ENCODE measurements at places on chromosomes 1 and 21. TPM values are rescaled to one million over a fixed set of nuclear protein-coding genes. Genes with fewer than 3 reads are reported as not detected.

DNA sequence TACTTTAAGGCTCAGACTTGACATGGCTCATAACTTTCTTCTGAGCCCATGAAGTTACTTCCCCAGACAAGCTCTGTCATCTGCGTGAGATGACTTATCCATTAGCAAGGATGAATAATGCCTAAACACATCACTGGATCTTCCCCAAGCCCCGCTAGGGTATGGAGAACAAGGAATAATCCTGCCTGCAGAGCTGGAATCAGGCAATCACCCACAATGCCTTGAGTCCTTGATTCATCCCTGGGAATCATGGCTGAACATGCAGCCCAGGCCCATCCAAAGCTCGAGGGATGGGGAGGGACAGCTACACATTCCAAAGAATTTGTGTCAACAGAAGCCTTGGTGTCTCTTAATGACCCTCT lies 131.7 kb downstream of the PSMG1 start:
- DNase-seq: peak; percentile 37

DNA sequence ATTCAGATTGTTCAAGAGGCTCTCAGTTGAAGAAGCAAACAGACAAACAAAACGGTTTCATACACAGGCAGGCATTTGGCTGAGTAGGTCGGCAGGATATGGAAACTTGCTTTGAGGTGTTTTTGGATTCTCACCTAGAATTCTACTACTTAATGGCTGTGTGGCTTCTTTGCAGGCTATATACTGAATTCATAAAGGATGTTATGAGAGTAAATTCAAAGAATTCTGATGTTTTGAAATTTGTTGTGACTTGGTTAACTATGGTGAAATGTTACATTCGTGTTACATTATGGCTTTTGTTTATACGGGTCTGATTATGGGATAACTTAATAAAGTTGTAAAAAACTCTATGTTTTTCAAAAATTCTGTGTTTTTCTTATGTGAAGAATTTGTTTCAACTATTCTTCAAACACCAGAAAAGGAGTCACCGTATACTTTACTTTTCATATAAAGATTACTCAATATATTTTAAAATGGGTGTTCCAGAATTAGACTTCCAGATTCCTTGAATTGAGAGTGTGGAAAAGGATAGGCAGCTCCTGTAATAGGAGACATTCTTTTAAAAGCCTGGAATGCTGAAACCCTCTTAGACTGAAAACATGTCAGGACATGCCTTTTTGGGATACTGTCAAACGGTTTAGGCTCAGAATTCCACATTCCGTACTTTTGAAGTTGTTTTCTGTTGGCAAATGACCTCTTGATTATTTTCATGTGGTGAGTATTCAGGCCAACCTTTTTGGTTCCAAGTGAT lies 8.2 kb upstream of the IRF2BP2 start:
- DNase-seq: peak; percentile 91

DNA sequence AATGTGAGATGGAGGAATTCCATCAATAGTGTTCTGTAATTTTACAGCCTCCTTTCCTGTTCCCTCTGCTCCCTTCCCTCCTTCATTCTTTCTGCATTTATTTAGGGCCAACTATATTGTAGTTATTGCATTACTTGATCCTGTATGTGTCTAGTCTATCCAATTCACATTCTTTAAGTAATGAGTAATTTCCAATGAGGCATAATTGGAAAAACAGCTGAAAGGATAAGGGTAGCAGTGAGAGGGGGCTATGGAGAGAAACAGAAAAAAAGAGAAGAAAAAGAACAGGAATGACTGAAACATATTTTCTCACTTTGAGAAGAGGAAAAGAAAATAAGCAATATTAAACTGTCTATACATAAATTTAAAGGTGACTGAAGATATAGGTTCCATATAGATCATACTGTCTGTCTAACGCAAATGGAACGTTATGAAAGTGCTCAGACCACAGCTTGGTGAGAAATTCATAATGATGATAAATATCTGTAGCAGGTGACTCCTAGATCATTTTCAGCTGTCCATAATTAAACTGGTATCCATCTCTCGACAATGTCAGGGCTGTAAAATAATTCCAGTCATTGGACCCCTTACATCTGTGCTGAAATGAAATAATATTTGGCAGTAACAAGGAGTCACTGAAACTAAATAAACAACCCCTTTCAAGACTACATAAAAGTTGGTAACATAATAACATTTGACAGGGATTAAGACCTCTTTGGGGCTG lies 61.8 kb downstream of the SPAG17 start:
- DNase-seq: no peak

GRCh38 chr1:98490099-98490498 lies 171.4 kb upstream of the SNX7 start:
- DNase-seq: no peak

DNA sequence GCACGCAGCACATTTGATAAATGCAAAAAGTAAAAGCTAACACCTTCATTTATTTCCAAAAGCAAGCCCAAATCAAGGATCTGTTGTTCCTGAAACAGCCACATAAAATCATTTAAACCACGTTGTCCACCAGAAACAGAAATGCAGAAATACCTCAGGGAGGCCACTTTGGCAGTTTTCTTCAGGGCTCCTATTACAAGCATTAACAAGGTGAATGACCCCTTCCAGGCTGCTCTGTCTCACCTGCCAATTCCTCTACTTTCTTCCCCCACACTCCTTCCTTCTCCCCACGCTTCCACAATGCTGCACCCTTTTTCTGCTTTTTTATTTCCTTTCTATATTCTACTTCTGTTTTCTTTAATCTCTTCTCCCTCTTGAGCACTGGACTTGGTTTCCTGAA lies 55.0 kb upstream of the PTGFRN start:
- DNase-seq: no peak

GRCh38 chr21:33238146-33238545 lies 8.4 kb downstream of the IFNAR2 start:
- DNase-seq: no peak

GRCh38 chr1:41469706-41470105 lies 14.8 kb downstream of the EDN2 start:
- DNase-seq: no peak

DNA sequence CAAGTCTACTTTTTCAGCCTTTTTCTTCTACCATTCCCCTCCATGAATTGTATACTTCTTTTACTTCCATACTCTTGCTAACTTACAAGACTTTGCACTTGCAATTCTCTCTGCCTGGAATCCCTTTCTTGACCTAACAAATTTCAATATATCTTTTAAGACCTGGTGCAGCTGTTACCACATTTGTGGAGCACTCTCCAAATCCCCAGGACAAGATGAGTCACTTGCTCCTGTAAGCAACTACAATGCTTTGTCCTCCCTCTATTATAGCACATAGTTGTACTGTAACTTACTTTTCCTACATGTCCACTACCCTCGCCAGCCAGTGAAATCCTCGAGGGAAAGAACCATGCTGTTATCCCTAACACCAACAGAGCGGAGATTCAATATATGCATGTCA lies 43.1 kb downstream of the WARS2 start:
- peak; percentile 67 for DNase-seq

DNA sequence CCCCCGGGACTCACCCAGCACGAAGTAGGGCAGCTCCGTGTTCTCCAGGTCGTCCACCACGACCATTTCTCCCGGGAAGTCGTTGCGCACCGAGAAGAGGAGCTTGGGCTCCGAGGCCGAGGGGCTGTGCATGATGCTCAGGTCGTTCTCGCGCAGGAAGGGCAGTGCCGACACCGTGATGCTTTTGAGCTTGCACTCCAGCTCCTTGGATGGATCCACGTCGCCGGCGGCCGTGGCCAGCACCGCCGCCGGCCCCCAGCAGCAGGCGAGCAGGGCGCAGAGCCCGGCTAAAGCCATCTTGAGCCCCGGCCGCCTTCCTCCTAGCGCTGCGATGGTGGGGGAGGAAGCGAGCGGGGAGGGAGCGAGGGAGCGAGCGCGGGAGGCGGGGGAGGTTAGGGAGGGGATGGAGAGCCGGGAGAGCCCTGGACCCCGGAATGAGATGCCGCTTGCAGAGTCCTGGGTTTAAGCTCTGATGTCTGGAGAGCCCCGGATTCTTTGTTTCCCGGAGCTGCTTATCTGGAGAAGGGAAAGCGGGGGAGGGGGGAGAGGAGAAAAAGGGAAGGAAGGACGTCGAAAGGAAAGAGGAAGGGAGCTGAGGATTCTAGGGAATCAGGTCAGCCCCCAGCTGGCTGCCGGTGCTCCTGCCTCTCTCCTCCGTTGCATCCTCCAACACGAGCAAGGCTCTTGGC lies at the start of gene ASTN1:
Gene ASTN1, minus strand, starts transcription at position 333 of the 689 bp plus-strand sequence. Its CDS starts 36 bp downstream, at position 297.
- DNase-seq: no peak

DNA sequence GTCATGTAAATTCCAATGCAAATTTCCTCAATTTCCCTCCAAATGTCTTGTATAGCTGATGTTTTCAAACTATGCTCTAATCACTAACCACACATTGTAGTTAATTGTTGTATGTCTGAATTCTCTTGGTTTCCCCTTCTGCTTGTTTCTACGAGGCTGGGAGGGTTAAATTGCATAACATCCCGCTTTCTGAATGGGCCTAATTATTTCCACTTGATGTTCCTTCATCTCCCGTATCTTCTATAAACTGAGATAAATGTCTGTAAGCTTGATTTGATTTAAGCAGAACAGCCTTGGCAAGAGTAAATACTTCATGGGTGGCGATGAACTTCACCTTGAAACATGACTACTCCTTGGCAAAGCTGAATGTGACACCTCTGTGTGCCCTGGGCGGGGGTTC lies 72.2 kb downstream of the SERINC2 start:
- DNase-seq: no peak

DNA sequence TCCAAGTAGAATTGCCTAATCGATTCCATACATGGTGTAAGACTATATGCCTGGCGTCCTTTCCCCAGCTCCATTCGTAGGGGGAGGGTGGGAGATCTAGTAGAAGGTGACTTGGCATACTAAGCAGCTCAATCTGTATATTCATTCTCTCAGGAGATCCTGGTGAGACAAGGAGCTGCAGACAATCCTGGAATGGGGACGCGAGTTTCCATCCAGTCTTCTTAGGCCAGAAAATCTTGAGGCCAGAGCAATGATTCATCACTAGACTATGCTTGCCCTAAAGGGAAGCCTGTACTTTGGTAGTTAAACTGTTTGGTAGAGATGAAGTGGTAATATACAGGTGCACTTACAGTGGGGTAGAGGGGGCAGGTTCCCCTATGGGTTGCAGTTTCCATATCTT lies 468.7 kb downstream of the ADGRL2 start:
- DNase-seq: peak; percentile 32

DNA sequence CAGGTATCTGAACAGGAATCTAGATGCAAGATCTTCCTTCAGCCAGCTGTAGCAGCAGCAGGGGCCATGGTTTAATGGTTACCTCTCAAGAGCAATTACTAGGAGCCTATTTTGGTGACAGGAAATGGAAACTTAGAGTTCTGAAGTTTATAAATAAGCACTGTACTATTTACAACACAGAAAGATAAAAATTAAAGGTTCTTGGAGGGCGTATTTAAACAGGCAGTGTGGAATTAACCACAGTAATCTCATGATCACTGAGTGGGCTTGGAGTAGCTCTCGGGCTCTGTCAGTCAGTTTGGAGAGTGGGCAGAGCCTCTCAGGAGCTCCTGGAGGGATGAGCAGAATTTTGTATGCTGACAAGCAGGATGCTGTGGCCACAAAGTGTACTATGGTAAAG lies 10.2 kb upstream of the FCRL5 start:
- DNase-seq: no peak

GRCh38 chr1:161166669-161167548 lies 683 bp downstream of the PPOX start:
- DNase-seq: no peak

DNA sequence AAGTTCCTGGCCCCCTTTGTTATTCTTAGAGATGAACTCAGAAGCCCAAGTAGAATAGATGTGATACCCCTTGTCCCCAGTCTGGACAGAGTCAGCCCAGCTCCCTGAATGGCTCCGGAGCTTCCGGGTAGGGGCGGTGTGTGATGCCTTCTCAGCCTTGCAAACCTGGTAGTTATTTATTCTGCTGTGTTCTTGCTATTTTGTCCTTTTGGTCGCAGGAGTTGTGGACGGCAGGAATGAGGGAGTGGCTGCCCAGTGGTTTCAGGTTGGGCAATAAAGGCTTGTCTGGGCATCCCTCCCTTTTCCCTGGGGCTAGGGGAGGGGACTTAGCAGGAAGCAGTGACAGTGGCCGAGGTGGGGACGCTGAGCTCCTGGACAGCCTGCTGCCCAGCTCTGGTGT lies 2.8 kb downstream of the PTPRU start:
- DNase-seq: no peak

DNA sequence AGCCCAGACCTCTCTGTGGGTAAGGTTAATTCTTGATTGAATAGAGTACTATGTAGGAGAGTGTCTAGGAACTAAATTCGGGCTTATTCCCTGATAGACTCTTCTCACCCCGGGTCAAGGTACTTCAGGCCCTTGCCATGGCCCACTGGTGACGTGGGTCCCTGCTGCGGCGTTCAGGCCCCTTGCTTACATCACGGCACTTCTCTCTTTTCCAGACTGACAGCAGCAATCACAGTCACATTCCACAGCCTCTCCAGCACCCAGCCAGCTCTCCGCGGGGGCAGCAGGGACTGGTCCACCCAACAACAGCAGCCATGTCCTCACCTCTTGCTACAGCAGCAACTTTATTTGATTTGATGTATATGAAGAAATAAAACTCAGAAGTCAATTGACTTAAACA lies 401.2 kb upstream of the VAMP3 start:
- no peak for DNase-seq

GRCh38 chr1:189805735-189806134 lies 671.9 kb downstream of the BRINP3 start:
- DNase-seq: no peak

DNA sequence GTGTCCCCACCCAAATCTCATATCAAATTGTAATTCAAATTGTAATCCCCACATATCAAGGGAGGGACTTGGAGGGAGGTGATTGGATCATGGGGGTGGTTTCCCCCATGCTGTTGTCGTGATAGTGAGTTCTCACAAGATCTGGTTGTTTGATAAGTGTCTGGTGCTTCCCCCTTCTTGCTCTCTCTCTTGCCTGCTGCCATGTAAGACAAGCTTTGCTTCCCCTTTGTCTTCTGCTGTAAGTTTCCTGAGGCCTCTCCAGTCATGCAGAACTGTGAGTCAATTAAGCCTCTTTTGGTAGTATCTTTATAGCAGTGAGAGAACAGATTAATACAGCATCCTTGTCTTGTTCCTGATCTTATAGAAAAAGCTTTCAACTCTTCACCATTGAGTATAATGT lies 6.5 kb upstream of the LRRC39 start:
- no peak for DNase-seq

DNA sequence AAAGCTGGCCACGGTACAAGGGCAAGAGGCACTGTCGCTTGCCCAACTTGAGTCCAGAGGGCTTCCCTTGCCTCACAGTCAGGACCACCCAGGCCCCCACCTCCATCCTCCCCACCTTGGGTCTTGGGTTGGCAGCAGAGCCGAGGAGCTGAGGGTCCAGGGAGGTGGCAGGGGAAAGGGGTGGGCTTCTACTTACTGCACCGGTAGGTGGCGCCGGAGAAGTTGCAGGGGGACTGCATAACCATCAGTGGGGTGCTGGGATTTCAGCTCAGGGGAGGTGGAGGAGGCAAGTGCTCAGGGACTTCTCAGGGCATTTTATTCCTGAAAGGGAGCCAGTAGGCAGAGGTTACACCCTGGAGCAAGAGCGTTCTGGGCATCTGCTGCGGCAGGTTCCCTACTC lies 44.0 kb downstream of the TRIM62 start:
- DNase-seq: no peak

- no peak for DNase-seq
Measured at GRCh38 chr1:156497078-156497742, 3.4 kb downstream of the MEF2D start.

F11R gene
- 68.6 TPM for total RNA-seq

DDAH1 gene
- 76.7 TPM for total RNA-seq

RUNX3 gene
- total RNA-seq: 2.5 TPM

ATP1A2 gene
- 3.5 TPM for total RNA-seq

GPATCH4 gene
- 22.8 TPM for total RNA-seq

RHD gene
- not detected for total RNA-seq

GPR157 gene
- 5.4 TPM for total RNA-seq

MMP23B gene
- total RNA-seq: 40.7 TPM

ST7L gene
- 14.9 TPM for total RNA-seq
